ENCODE measurements at places on chromosomes 3 and 15.

- DNase-seq = no peak
Measured at GRCh38 chr15:25679492-25679891, 183.6 kb downstream of the ATP10A start.

DNA sequence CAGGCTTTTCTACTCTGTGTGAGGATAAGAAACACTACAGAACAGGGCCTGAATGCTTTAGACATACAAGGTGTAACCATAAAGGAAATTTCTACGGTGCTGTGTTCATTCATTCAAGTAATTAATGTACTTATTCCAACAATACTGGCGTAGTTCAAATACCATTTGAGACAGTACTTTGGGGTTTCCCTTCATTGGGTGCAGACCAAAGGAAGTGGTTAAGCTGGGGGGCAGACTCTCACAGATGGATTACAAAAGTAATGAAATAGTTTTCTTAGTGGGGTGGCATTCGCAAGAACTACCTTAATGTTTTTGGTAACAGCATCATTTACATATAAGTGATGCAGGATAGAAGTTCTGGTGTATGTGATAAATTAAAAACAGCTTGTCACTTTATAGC, 65.9 kb downstream of the BTD start:
- DNase-seq = no peak

GRCh38 chr15:82317091-82317489, 32.2 kb downstream of the GOLGA6L10 start:
- no peak for DNase-seq

- DNase-seq = no peak
Measured at GRCh38 chr3:59514865-59515482, 465.1 kb upstream of the CFAP20DC start.

DNA sequence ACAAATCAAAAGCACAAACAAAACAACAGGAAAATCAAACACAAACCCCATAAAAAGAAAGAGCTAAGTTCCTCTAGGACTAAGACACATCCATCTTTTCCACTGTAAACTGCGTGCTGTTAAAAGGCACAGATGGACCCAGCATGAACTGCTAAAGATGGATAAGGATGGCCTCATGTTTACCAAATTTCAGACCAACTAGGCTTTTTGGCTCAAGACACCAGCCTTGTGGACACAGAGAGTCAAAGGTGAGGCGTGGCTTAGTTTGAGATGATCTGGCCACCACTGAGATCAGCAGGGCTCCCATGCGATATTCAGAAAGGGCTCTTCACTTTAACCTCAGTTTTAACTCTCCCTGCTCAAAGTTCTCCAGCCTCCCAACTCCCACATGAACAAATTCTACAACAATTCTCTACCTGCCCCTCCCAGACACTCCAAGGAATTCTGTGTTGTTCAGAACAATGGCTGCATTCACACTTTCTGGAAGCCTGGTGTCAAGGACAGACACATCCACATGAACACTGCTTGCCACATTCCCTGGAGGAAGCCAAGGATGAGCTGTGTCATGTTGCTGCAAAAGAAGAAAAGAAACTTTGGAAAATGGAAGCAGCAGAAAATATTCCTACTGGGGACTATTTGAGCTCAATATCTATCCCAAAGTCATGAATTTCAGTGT, 198.4 kb upstream of the LRRN1 start:
- no peak for DNase-seq

DNA sequence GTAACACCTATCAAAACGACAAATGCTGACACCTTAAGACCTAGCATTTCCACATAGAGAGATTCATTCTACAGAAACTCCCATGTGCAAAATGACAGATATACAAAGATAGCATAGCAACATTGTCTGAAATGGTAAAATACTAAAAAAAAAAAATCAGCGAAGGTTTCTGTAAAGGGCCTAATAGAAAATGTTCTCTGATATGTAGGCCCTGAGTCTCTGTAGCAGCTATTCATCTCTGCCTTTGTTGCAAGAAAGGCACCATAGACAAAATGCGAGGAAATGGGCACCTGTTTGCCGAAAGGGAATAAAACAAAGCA, 631 bp upstream of the MFGE8 start:
- no peak for DNase-seq

DNA sequence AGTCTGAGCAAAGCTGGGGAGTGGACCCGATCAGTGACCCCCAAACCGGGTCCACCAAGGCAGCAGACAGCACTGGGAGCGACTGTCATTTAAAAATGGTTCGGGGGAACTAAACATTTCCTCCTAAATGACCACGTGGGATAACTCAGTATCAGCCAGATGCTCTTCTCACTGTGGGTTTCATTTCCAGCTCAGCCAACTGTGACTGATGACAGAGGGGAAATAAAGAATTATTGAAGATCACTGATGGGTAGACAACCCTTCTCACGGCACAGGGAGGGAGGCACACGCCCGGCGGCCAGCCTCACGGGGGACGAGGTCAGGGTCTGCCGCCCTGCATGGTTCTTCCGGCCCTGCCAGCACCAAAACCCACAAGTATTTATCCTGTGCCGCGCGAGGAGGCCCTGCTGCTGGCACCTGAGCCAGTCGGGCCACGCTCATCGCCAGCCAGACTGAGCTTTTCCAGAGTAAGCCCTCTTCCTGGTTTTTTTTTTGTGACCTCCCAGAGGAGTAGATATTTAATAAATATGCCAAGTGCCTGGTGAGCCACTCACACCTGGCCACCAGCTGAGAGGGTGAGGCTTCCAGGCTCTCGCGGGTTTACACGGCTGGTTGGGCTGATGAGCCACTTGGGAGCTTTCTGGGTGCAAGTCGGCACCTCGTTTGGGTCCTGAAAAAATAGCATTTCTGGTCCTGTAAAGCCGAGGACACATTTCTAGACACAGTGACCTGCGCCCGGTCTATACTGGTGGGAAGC, 6.2 kb downstream of the MELTF start:
- DNase-seq = no peak

Measured in astrocyte of the cerebellum (primary cell).